ENCODE measurements at places on chromosomes 2 and 18. TPM values are rescaled to one million over a fixed set of nuclear protein-coding genes. Genes with fewer than 3 reads are reported as not detected.
A peak's percentile ranks its signal among the peaks of the same experiment; 100 is the strongest.

SFT2D3 gene
- 1.6 TPM for total RNA-seq

- H3K27ac ChIP-seq = no peak overlapping the region
- H3K4me3 ChIP-seq = no peak overlapping the region
- no peaks in the 10 kb centered on the region for H3K36me3 ChIP-seq
- no peaks in the 10 kb centered on the region for H3K27me3 ChIP-seq
Measured at GRCh38 chr18:40489301-40489700, 1465.7 kb upstream of the PIK3C3 start.

DNA sequence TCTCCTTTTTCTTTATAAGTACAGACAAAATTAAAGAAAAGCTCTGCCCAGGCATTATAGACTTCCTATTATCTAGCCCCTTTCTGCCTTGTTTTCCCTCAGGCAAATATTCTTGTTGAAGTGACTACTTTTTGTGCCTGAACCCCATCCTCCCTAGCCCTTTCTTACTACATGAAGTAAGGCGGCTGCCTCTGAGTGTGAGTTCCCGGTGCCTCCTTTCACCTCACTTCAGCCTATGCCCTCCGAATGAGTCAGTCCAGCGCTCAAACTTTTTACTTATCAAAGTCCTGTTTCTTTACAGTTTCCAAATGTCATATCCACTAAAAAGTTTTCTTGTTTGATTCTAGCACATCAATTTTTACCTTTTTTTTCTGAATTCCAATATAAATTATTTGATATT is 778.3 kb upstream of the NRXN1 start:
- H3K4me3 ChIP-seq = no peak overlapping the region
- H3K27me3 ChIP-seq = no peaks in the 10 kb centered on the region
- no peaks in the 10 kb centered on the region for H3K36me3 ChIP-seq
- no peaks in the 10 kb centered on the region for H3K4me1 ChIP-seq

GRCh38 chr2:102070058-102070642 is 72.4 kb upstream of the IL1R1 start:
- H3K27me3 ChIP-seq = no peaks in the 10 kb centered on the region
- peak; percentile 96 for DNase-seq
- H3K36me3 ChIP-seq = no peaks in the 10 kb centered on the region
- H3K4me1 ChIP-seq = peaks cover 21% of the 10 kb centered on the region
- peak overlapping the region; percentile 50 for H3K4me3 ChIP-seq
